T-helper 17 cell (primary cell): ENCODE measurements at places on chromosomes 5 and 9. TPM values are rescaled to one million over a fixed set of nuclear protein-coding genes. Genes with fewer than 3 reads are reported as not detected.

SHOC1 gene
- not detected for total RNA-seq

OTP gene
- total RNA-seq: not detected

CDC23 gene
- total RNA-seq: 18.2 TPM

C7 gene
- total RNA-seq: not detected

- no peak overlapping the region for H3K27ac ChIP-seq
- peaks cover 8% of the 10 kb centered on the region for H3K4me1 ChIP-seq
- H3K36me3 ChIP-seq: no peaks in the 10 kb centered on the region
- H3K27me3 ChIP-seq: peaks cover 27% of the 10 kb centered on the region
These were observed 97.1 kb downstream of the ENTREP1 start for GRCh38 chr9:69421908-69422801.

GRCh38 chr5:96818125-96818788 is 10.5 kb upstream of the ERAP1 start:
- H3K27me3 ChIP-seq: no peaks in the 10 kb centered on the region
- no peaks in the 10 kb centered on the region for H3K36me3 ChIP-seq
- DNase-seq: no peak
- H3K4me3 ChIP-seq: no peak overlapping the region
- H3K27ac ChIP-seq: peak overlapping the region; percentile 94

GRCh38 chr5:172187118-172188032 is 649 bp downstream of the STK10 start:
- H3K36me3 ChIP-seq: peaks cover 9% of the 10 kb centered on the region
- peak; percentile 50 for DNase-seq
- H3K4me3 ChIP-seq: peak overlapping the region; percentile 99
- H3K27ac ChIP-seq: peak overlapping the region; percentile 96
- no peaks in the 10 kb centered on the region for H3K27me3 ChIP-seq

DNA sequence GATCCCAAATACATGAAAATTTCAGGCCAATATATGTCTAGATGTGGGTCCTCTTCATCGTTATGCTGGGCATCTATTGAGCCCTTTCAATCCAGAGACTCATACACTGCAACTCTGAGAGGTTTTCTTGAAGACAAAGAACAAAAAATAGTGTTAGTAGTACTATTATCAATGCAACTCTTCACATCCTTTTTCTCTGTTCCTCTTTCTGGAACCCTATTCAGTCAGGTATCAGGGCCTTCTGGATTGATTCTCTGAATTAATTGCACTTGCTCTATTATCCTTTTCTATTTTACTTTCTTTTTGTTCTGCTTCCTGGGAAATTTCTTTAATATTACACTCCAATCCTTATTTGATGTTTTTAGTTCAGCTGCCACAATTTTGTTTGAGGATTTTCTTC is 18.5 kb upstream of the FAM120A start:
- H3K27ac ChIP-seq: no peak overlapping the region
- H3K27me3 ChIP-seq: peaks cover 15% of the 10 kb centered on the region
- H3K4me1 ChIP-seq: peaks cover 11% of the 10 kb centered on the region
- H3K4me3 ChIP-seq: no peak overlapping the region
- DNase-seq: no peak
- peaks cover 3% of the 10 kb centered on the region for H3K36me3 ChIP-seq

DNA sequence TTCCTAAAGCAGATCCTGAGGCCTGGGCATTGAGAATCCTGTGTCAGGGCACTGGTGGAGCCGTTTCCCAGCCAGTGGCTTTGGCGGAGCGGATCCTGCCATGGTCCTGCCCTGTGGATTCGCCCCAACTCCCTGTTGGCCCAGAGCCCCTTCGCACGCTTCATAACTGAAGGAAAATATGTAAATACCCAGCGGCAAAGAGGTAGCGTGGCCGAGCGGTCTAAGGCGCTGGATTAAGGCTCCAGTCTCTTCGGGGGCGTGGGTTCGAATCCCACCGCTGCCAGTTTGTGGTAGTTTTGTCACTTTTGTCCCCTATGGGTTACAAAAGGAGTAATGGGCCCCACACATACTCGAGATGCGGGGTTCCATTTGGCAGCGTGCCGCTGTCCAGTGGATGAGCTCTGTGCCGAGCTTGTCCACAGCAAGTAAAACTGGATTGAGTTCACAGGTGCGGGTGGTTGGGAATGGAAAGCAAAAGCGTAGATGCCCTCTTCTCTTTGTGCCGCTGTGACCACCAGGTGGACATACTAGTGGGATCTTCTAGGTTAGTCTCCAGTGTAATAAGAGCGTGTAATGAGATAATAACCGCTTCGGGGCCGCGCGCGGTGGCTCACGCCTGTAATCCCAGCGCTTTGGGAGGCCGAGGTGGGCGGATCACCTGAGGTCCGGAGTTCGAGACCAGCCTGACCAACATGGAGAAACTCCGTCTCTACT is 17.3 kb downstream of the TRIM7 start:
- H3K36me3 ChIP-seq: peaks cover 2% of the 10 kb centered on the region
- peak overlapping the region; percentile 92 for H3K4me3 ChIP-seq
- H3K4me1 ChIP-seq: peaks cover 51% of the 10 kb centered on the region
- H3K27ac ChIP-seq: peak overlapping the region; percentile 96

DNA sequence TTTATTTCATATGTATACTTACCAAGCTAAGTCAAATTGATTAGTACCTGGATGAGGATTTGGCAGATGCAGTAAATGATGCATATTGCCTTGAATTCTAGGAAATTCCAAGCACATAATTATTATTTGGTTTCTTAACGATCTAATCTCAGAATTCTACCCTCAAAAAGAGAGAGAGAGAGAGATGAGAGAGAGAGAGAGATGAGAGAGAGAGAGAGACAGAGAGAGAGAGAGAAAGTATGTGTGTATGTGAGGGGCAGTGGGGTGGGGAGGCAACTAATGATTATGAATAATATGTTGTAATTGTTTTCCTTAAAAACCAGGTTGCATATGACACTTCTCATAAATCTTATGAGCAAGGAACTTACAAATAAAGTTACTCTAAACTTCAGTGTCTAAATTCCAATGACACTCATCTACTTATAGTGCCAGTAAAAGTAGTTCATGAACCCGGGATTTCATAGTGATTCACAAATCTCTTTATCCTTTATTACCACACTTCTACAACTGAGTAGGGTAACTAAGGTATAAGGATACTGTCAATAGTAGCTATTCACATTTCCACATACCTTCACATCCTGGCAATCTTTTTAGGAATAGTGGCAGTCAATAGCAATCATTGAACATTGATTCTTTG is 60.5 kb upstream of the EDIL3 start:
- H3K27ac ChIP-seq: no peak overlapping the region
- no peak overlapping the region for H3K4me3 ChIP-seq
- H3K27me3 ChIP-seq: no peaks in the 10 kb centered on the region
- no peak for DNase-seq

DNA sequence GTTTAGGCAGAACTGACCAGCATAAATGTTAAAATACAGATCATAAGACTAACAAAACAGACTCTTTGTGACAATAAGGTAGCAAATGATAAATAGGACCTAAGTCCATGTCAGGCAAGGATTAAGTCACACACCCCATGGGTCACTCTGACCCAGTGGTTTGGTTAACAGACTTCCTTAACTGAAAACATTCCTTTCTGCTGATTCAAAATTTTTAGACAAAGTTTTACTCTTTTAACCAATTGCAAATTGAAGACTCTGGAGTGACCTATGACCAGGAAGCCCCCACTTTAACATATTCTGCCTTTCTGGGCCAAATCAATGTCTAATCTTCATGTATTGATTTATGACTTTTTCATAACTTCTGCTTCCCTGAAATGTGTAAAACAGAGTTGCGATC is 4.9 kb upstream of the NXNL2 start:
- no peak for DNase-seq
- H3K27ac ChIP-seq: no peak overlapping the region
- peaks cover 6% of the 10 kb centered on the region for H3K4me1 ChIP-seq
- H3K27me3 ChIP-seq: peaks cover 43% of the 10 kb centered on the region
- H3K36me3 ChIP-seq: no peaks in the 10 kb centered on the region

- H3K4me1 ChIP-seq: peaks cover under 1% of the 10 kb centered on the region
- H3K27me3 ChIP-seq: peaks cover 7% of the 10 kb centered on the region
- no peaks in the 10 kb centered on the region for H3K36me3 ChIP-seq
- no peak overlapping the region for H3K4me3 ChIP-seq
- H3K27ac ChIP-seq: peak overlapping the region; percentile 29
These were observed 31.7 kb upstream of the GRHPR start for GRCh38 chr9:37390759-37391158.
